ENCODE measurements at places on chromosomes 12 and 14.

- DNase-seq = no peak
Measured at GRCh38 chr14:21208554-21208953, 52.7 kb upstream of the OR5AU1 start.

- no peak for DNase-seq
Measured at GRCh38 chr14:74638066-74638465, 26.0 kb upstream of the LTBP2 start.

DNA sequence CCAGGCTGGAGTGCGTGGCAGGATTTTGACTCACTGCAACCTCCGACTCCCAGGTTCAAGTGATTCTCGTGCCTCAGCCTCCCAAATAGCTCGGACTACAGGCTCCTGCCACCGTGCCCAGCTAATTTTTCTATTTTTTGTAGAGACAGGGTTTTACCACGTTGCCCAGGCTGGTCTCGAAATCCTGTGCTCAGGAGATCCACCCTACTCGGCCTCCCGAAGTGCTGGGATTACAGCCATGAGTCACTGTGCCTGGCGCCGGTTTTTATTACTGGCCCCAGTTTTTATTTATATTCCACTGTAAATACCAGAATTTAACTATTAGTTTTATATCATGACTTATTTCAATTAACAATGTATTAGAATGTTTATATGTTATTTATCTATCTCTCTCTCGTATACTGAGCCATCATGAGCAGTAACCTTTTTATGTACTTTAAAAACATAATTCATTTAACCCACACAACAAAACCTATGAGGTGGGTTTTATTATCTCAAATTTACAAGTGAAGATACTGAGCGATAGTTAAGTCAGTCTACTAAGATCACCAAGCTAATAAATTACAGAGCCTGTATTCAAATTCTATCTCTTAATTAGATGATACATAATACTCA, 47.8 kb downstream of the HECTD1 start:
- no peak for DNase-seq

DNA sequence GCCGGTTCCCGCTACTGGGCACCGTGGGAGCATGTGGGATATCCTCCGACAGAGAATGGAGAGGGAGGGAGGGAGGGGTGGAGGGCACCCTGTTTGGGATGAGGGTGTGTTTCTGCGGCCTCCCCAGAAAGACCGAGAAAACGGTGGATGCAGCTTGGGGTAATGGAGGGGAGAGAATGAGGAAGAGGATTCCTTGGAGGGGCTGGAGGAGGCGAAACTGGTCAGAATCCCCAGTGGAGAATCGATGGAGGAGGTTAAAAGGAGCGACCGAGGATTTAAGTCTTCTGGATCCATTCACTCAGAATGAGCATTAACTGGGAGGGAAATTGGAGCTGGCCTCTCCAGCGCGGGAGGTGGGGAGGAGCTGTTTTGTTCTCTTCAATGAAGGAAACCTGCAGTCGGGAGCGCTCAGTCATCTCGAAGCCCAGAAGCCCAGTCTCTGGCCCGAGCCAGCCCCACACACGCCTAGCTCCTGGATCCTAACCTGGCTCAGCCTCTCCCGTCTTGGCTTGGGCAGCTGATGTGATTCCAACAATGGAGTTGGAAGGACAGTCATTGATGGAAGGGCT, 581 bp downstream of the ARG2 start:
- DNase-seq = no peak

- no peak for DNase-seq
Measured at GRCh38 chr12:68326716-68327115, 5.4 kb downstream of the MDM1 start.

- peak; percentile 56 for DNase-seq
Measured at GRCh38 chr12:26699237-26699636, 133.8 kb downstream of the ITPR2 start.

DNA sequence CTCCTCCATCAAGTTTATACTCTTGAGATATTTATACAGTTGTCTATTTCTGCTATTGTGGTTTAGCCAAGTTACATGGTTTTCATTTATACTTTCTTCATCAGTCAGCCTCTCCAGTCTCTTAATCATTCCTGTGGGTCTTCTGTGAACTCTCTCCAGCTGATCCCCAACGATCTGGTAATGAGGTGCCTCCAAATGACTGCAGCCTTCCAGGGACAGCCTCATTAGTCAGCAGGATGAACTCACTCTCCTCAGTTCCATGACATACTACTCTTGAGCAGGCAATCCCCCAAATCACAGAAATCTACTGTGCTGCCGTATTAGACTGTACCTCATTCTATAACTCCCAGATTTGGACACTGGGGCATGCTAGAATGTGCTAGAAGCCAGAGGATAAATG, 15.3 kb downstream of the AREL1 start:
- DNase-seq = peak; percentile 91

- peak; percentile 3 for DNase-seq
Measured at GRCh38 chr12:82517027-82517426, 158.7 kb downstream of the METTL25 start.

- DNase-seq = peak; percentile 61
Measured at GRCh38 chr14:95516554-95517181, at the start of gene SYNE3. Gene SYNE3, minus strand, starts transcription at chr14:95516650. Its CDS starts 40,829 bp downstream, at chr14:95475821.

GRCh38 chr12:7075939-7076338, 15.4 kb downstream of the C1S start:
- peak; percentile 61 for DNase-seq

GRCh38 chr12:130571089-130571488, 145.0 kb downstream of the RIMBP2 start:
- DNase-seq = no peak

GRCh38 chr14:56221382-56222128, 103.3 kb downstream of the PELI2 start:
- DNase-seq = no peak

DNA sequence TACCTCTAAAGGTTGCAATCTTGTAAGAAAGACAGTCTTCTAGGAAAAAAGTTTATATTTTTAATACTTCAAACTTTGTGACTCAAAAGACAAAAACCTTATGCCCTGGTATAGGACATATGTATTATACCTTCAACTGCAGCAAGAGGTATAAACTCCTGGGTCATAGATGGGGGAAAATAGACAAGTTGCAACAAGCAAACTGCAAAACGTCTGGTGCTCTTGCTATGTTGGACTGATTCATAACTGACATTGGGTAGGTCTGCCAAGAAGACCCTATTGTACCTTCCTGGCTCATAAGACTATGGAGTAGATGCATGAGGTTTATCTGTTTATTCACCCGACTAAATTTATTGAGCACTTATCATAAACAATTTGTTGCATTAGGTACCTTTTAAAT, 40.9 kb downstream of the BEST3 start:
- no peak for DNase-seq

GRCh38 chr12:127570793-127571360, 696.1 kb upstream of the TMEM132C start:
- DNase-seq = peak; percentile 29

Measured in fibroblast of skin of right biceps (primary cell).